ENCODE measurements at places on chromosomes 6 and 20.

DNA sequence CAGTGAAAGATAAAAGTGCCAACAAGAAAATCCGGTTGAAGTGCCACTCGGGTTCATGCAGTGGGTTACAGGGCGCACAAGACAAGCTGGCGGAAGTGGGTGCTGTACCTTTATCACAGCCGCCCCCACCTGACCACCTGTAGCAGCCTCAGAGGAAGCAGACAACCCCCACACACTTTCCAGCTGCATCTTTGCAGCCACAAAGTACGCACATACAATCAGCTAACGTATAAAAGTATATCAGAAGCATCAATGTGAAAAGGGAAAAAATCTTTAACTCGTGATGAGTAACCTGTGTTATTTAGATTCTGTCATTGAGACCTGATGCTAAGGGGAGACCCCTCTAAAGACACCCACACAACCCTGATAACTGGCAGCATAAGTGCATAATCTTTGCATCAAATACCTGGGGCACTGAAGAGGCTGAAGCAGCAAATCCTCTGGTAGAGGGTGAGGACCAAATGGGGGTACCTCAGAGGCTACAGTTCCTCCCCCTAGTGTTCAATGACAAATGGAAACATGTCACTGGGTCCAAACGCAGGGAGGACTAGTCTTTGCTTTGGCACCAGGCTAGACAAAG, 22.1 kb downstream of the BACH2 start:
- peak; percentile 87 for DNase-seq

DNA sequence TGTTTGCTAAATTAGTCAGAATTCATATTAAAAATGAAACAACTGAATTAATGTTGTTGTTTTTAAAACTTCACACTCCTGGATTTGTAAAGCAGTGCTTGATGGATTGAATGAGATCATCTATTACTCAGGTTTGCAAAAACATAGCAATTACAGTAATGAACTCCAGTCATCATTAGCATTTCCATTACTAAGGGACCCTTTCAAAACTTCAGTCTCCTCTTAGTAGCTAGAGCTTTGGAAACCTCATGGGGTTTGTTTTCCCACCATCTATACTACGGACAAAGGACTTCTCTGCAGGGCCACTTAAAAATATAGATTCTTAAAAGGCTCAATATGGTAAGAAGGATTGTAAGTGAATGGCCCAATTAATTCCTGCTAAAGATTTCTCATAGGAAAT, 209.9 kb upstream of the PRND start:
- DNase-seq = no peak

DNA sequence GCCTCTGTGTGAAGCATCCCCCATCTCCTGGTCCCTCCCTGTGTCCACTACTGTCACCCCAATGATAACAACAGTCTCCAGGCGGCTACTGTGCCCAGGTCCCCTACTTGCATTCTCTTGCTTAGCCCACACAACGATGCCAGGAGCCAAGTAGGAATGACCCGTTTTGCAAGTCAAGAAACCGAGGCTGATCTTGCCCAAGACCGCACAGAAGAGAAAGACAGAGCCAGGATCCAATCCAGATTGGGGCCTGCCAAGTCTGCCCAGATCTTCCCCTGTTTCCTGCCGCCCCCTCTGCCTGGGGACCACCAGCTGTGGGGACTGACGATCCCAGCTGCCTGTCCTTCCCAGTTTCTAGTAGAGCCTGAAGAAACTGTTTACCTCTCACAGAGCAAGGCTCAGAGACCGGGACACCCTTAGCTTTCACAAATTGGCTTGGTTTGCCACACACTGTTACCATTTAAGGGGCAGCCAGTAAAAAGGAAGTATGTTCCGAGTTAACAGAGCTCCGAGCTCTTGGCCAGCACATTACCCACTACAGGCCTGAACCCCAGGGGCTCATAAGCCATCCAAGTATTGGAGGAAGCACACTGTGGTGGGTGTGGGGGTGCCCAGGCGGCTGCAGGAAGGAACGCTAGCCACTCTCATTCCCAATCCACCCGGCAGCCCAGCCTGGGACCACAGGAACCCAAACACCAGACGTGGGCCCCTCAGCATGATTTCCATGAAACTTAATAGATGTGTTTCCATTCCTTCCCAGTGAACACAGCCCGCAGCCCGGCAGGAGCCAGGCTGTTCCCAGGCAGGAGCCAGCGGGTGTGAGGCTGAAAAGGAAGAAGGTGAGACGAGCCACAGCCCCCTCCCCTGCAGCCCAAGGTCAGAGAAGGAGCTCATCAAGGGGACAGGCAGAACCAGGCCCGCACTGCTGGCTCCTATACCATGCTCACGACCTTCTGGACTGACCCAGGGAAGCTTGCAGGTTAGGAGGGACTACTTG, 7.9 kb downstream of the KIAA1755 start:
- DNase-seq = no peak

DNA sequence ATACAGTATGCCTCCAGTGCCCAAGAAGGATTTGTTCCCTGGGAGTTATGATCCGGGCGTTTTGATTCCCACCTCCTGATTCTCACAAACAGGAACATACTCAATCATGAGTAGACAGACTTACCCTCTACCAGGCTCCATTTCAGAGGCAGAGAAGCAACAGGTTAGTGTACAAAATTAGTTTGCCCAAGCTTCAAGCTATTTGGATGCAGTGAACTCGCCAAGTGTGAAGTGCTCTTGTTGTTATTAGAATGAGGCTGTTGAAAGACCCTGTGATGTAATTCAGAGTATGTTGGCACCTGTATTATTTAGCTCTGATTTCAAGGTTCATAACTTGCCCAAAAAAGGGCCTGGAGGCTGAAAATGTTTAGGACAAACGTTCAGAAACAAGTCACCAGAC, 247.0 kb downstream of the PHACTR1 start:
- DNase-seq = no peak

DNA sequence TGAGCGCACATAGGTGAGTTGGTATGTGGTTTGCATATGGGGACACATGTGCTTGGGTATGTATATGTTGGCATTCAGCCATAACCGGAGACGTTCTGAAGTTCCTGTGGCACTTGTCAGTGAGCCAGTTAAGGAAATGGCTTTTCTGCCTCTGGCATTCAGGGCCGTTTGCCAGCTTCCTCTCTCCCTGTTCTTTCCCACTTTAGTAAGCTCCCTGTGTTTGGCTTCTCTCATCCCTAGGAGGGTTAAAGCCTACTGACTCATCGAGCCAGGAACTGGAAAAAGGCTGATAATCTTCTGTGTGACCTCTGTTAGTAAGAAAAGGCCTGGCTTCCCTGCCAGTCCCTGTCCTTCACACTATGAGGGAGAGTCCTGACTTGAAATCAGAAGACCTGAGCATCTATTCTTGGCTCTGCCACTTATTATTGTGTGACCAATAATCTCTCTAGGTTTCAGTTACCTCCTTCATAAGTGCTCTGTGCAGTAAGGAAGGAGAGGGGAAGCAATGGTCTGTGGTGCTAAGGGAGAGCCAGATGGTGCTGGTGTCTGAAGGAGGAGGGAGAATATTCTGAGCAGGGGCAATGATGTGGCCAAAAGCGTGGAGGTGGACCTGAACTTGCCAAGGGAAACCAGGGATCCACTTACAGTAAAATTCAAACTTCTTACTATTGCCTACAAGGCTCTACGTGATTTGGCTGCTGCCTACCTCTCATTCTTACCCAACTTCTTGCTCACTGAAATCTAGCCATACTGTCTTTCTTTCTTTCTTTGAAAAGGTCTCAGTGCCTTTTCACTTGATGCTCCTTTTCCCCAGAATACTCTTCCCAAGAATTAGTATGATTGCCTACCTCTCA, 31.4 kb downstream of the ACSS2 start:
- no peak for DNase-seq

DNA sequence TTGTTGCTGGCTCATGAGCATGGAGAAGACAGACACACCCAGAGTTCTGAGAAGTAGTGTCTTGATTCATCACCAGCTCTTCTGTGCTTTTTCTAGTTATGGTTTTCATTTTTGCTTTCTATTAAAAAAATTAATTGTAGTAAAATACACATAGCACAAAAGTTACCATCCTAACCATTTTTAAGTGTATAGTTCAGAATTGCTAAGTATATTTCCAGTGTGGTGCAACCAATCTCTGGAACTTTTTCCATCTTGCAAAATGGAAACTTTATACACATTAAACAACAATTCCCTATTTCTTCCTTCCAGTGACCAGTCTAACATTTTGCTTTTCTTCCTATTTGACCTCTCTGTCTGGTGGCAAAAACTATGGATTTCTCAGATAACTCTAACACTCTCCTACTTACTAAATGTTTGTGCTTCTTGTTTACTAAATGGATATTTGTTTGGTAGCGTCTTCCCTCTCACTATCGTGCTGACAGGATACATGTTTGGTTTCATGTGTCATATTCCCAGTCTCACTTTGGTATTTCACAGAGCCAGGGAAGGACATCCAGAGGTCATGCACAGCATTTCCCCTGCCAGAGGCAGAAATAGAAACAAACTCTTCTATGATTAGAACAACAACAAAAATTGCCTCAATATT, 40.6 kb downstream of the TXLNB start:
- DNase-seq = no peak

DNA sequence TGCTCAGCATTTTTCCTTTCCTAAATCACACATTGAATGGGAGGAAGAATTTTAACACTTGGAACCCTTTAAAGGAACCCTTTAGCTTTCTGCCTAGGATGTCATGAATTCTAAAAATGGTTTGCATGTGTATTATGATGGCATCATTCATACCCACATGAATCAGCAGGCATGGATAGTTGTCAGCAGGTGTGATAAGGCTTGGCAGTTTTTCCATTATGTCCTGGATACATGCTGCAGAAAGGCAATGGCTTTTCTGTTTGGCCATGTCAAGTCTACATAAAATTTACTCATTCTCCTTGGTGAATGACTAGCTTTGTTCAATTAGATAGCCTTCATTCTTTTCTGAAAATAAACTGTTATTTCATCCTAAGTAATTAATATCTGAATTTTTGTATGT, 353.7 kb downstream of the GRIK2 start:
- DNase-seq = no peak

DNA sequence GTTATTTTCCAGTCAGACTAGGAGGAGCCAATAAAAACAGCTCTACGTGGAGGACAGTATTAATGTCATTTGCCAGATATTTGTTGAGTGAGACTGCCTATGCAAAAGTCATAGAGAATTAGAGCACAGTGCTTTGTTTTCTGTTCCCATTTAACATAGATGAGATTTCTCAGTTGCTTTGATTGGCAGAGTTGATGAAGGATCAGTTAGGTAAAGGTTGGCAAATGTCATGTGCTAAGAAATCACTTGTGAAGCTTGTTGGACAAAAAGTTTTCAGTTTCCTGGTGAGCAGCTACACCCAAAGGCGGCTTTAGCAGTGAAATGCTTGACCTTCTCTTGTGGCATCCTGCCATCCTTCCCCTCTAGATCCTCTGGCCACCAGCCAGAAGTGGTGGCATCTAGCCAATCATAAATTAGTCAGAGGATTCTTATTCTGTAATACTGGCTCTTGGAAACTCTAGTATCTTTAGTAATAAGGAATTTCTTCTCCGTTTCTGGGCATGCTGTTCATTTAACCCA, 37.0 kb downstream of the BCKDHB start:
- no peak for DNase-seq

DNA sequence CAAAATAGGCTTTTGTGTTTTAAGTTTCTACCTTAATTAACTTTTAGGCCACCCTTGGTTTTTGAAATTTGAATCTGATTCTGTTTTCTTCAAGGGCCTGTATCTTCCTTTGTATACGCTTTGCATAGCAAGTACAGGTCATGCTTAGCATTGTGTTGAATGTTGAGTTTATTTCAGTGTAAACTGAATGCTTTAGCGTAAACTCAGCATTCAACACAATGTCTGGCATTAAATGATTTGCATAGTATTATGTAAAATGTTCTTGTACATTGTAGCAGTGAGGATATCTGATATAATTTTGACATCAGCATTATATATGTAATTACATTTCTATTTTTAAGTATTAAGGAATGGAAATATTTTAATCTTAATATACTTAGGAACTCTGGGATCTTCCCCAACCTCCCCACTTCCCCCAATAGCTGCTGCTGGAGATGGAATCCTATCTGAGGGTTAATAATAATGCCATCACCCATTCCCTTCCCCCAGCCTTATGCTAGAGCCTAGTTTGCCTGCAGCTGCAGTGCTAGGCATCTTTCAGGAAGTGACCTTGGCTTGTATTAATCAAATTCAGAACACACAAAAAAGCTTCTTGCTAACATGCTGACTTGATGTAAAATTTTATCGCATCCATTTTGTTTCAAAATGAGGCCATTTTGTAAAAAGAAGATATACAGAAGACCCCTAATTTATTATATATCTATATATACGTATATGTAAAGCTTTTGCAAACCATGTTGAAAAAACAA, 73.1 kb downstream of the NCOA3 start:
- DNase-seq = no peak

DNA sequence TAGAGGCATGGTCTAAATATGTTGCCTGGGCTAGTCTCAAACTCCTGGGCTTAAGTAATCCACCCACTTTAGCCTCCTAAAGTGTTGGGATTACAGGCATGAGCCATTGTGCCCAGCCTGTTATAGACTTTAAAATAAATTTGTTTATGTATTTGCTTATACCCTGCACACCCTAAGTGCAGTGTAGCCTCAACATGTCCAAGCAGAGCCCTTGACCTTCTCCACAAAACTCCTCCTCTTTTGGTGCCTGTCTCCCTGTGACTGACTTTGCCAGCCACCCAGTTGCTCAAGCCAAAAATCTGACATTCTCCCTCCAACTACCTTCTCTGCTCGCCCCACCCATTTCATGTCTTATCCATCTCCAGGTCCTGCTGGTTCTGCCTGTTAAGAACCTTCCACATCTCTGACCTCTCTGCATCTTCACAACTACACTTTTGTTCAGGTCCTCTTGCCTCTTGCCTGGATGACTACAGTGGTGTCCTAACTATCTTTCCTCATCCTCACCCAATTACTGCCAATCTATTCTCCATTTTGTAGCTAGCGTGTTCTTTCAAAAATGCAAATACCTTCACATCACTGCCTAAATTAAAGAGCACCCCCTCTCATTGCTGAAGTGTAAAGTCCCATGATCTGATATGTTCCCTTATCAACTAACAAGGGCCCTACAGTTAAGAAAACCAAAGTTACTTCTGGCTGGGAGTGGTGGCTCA, 11.2 kb upstream of the KIFC1 start:
- no peak for DNase-seq

DNA sequence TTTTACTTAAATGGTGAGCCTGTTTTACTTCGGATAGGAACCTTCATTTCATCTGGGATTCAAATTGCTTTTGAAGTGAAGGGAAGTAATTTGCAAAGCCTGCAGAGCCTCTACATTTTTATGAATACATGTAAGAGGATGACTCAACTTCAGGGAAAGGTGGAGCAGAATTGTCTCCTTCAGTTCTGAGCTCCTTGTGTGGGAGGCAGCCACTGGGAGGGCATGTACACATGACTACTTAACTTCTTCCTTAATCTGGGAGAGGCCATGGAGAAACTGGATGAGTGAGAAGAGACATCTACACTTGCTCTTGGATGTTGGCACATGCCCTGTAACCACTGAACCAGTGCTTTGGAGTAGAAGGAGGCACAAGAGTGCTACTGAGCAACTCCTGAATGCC, 145.1 kb upstream of the NRSN1 start:
- no peak for DNase-seq

DNA sequence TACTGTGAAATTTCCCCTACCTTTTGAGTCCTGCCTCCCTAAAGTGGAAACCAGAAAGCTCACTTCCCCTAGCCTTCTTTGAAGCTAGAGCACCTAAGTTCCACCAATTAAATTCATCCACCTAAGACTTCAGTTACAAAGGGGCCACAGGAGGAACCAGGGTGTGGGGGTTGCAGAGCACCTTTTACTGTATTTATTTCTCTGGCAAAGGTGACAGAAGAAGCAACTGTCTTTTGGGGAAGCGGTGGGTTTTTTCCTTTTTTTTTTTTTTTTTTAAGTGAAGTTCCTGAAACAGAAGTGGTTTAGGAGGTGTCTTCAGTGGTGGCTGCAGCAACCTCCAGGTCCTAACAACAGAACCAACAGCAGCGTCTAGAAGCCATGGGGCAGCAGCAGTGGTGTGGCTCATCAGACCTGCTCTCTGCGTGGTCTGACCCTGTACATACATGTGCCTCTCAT, 13.1 kb downstream of the PSMB9 start:
- DNase-seq = no peak

All from stimulated activated CD4-positive, alpha-beta T cell treated with anti-CD3 and anti-CD28 coated beads, Interleukin-1b, Interleukin-23, amount 100 ng/mL, for 24 hours (primary cell).